ENCODE measurements at places on chromosomes 5 and 9.
A peak's percentile ranks its signal among the peaks of the same experiment; 100 is the strongest.

DNA sequence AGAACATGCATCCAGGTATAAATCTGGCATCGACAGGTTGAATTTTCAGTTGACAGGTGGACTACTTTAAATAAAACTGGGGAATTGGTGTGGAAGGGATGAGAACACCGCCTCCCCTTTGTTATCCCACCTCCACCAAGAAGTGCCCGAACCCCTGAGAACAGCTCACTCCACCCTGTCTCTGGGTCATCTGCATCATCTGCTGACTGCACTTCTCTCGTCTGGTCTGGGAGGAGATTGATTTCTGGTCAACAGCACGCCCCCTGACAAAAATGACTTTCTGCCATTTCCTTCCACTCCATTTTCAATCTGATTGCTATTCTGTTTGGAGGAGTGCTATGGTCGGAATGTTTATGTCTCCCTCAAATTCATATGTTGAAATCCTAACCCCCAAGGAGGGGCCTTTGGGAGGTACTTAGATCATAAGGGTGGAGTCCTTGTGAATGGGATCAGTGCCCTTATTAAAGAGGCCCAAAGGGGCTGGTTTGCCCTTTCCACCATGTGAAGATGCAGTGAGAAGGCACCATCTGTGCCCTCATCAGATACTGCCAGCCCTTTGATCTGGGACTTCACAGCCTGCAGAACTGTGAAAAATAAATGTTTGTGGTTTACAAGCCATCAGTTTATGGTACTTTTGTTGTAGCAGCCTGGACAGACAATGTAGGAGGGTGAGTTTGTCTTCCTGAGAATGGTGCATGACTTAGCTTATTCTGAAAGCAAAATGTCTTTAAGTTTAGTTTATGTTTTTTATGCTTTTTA, 145.7 kb downstream of the EGFLAM start:
- DNase-seq, result no peak

DNA sequence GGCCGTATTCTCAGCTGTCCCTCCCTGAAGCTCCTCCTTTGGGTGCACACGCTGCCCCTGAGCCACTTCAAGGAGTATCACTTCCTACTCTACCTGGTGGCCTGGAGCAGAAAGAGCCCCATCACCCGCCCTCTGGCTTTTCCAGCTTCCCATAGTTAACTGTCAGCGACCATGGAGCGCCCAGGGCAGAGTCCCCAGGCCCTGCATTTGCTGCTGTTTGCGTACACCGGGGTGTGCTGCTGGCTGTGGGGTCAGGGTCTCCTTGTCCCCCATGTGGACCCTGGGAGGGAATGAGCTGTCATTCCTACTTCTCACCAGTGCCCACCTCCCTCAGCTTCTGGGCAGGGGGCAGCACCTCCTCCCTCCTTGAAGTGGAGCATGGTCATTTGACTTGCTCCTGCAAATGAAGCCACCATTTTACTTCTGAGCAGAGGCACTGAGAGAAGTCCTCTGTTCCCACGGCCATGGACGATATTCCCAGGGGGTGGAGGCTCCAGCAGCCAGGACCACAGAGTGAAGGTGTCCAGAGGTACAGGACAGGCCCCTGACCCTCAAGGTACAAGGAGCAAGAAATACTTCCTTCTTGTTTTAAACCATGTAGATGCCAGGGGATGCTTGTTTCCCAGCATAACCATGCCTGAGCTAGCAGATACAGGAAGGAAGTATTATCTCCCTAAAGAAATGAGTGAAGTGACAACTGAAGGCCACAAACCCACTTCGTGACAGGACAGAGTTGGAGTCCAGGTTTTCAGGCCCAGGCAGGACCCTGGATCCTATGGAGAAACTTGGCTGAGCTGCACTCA, 40.6 kb upstream of the COL5A1 start:
- no peak for DNase-seq

DNA sequence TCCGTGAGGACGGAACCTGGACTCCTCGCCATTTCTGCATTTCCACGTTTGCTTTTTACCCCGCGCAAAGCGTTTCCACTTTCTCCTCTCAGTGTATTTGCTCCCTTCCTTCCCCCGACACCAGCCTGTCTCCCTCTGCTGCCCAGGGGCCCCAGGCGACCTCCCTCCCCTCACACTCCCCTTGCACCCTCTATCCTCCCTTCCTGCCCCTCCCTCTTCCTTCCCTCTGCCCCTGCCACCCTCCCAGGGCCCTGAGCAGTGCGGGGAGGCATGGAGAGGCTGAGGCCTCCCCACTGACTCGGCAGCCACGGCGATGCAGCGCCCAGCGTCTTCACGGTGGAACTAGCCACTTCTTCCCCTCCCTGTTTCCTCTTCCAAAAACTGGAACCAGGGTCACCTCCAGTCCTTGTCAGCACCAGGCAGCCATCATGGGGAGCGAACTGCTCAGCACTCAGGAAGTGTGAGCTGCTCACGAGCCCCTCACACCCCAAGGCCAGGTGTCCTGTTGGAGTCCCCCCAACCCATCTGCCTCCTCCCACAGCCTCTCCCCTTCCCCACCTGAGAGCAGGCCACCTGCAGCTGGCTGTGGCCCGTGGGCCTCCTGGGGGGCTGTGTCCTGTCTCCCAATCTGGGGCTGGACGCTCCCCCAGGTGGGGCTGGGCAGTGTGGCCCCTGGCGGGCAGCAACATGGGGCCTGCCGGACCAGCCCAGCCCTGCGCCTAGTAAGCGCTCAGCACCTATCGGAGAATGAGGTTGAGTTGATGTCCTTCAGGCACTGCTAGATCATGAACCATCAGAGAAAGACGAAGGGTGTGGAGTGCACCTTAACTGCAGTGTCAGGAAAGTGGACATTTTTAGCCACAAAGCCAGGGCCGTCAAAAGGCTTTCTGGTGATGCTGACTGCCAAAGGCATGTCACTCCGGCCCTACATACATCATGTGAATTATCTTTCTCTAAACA, 17.5 kb downstream of the UBE2QL1 start:
- DNase-seq, result no peak

DNA sequence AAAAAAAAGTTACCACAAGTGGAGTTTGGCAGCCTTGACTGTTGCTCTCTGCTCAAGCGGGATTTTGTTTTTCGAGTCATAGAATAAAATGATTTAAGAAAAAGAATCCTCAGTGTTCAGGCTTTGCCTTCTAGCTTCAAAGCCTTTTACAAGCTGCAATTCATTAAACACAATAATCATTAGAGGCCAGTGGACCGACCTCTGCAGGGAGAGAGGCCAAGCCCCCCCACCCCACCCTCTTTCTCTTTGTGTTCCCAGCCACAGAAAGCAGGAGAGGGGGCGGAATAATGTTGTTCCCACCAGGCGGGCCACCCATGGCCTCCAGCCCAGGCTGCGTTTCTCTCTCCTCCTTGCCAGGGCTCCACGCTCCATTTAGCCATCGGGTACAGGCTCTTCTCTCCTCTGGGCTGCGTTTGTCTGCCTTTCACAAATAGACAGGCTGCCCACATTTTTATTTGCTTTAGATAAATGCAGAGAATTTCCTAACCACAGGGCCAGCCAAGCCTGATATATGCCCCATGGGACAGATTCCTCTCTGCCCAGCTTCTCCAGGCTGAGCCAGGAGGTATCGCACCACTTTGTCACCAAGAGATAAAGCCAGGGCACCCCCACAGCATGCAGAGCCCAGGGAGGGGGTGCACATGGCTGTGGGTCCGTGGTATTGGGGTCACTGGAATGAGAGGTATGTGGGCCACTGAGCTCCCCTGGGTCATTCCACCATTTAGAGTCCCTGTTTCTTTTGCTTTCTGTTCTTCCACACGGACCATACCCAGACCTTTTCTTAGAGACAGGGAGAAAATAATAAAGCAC, 318.8 kb downstream of the PIK3R1 start:
- no peak for DNase-seq

- no peak for DNase-seq
Measured at GRCh38 chr5:39702928-39703327, 278.1 kb upstream of the DAB2 start.

GRCh38 chr9:113623851-113624485, 160.4 kb downstream of the RGS3 start:
- DNase-seq, result no peak

- DNase-seq, result no peak
Measured at GRCh38 chr5:31364881-31365636, 166.8 kb downstream of the DROSHA start.

DNA sequence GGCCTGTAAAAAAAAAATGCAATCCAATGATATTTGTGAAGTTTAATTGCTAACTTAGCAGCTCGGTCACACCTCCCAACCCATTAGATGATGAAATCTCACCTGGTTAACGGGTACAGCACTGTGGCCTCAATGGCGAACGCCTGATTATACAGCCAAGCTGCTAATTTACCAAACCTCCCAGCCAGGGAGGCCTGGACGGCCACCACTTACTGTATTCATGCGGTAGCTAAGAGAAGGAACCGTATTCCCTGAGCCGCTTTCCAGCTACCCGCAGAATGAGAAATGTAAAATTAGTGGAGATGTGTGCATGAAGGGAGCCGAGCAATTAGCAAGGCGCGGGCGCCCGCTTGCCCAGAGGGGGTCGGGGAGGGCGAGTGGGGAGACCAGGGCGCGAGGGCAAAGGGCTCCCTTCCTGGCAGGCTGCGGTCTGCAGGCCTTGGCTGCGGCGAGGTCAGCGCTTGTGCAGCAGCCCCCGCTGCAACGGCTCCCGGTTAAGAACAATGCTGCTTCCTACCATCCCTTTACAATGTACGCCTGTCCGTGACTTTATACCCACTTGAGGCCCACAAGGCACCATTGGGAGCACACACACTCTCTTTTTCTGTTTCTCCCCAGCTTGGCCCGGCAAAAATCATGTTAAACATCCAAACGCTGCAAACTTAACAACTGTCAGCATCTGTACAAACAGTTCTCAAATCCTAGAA, 70.4 kb upstream of the TBCA start:
- no peak for DNase-seq

- no peak for DNase-seq
Measured at GRCh38 chr9:114299286-114300152, 23.4 kb upstream of the ORM1 start.

GRCh38 chr5:143200781-143201398, 202.6 kb downstream of the NR3C1 start:
- DNase-seq, result peak; percentile 86

GRCh38 chr5:165569551-165569950, 2064.1 kb downstream of the MAT2B start:
- no peak for DNase-seq

- no peak for DNase-seq
Measured at GRCh38 chr9:90459321-90459720, 183.3 kb downstream of the DIRAS2 start.

DNA sequence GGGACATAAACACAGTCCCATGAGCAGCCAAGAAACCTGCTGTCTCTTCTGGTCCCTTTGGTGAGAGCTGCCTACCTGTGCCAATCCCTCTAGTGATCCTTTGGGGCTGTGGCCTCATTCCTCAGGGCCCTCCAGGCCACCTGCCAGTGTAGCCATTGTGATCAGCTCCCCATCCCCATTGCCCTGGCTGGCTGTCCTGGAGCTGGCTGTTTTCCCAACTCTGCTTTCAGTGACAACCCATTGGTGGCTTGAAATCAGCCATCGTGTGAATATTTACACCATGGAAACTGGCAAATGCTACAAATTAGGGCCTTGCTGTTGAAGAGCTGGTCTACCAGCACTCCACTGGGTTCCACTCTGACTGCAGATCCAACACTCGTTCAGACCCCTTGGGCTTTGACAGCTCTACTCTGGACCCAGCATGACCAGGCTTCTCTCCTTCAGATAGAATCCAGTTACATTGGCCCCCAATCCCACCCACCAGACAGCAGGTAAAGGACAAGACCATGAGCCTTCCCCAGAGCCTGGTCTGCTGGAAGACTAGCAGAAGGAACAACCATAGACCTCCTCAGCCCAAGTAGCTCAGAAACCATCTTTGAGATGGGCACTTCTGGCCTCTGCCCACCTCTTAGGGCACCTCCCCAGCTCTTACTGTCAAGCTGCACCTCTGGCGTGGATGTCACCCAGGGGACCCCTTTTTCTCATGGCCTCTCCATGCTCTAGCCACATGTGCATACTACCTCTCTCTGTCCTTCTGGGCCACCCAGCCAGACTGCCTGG, 69.2 kb upstream of the NEK6 start:
- no peak for DNase-seq

DNA sequence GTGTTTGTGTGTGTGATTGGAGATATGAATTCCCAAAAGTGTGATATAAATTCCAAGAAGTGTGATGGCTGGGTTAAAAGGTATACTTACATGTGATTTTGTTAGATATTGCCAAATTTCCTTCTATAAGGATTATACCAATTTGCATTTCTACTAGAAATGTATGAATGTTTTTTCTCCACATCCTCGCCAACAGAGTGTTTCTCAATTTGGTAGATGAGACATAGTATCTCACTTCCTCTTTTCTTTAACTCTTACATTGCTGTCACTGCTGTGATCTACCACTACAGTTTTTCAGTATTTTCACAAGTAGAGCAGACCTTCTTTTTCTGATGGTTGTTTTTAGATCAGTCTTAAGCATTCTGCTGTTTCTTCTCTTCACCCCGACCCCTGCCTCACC, 111.3 kb downstream of the FER start:
- DNase-seq, result peak; percentile 4

GRCh38 chr9:138100711-138101350, 223.2 kb downstream of the CACNA1B start:
- DNase-seq, result no peak

DNA sequence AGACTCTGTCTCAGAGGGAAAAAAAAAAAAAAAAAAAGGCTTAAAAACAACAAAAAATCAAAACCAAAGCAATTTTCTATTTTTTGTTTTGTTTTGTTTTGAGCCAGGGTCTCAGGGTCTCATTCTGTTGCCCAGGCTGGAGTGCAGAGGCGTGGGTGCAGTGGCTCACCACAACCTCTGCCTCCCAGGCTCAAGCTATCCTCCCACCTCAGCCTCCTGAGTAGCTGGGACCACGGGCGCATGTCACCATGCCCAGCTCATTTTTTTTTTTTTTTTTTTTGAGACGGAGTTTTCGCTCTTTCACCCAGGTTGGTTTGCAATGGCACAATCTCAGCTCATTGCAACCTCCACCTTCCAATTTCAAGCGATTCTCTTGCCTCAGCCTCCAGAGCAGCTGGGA, 5.7 kb downstream of the STK10 start:
- no peak for DNase-seq

GRCh38 chr5:172624083-172624995, 16.7 kb upstream of the NEURL1B start:
- DNase-seq, result no peak

DNA sequence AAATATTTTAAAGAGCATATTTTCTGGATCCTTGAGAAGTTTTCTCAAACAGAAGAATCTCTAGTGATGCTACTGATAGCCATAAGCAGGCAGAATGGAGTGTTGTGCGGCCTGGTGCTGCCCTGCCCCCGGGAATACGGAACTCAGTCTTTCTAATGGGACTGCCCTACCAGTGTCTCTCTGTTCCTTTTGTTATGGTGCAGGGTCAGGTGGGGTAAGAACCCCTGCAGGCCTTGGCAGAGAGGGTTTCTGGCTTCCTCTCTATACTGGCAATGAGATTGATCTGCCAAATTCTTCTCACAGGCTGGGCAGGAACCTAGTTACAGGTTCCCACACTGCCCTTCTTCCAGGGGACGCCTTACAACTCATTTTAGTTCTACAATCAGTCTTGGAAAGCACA, 2.6 kb downstream of the IL5 start:
- no peak for DNase-seq

DNA sequence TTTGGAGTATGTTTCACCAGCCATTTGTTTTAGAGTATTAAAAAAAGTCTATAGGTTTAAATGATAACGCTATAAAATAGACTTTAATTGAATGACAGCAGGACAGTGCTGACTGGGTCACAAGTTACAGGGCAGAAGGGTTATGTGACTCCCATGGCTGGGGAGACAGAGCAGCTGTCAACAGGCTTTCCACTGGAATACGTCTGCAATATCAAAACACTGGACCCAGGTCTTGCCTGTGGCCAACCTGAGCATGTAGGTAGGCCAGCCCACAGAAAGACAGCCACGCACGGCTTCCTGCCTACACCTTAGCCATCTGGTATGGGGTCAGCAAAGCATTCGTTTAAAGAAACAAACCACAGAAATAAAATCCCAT, 80.7 kb downstream of the OTULIN start:
- DNase-seq, result no peak

Measured in skeletal muscle cell (primary cell).